ENCODE measurements at places on chromosomes 5 and 9. TPM values are rescaled to one million over a fixed set of nuclear protein-coding genes. Genes with fewer than 3 reads are reported as not detected.

The PCDHA13 gene
- total RNA-seq, result 0.71 TPM

DNA sequence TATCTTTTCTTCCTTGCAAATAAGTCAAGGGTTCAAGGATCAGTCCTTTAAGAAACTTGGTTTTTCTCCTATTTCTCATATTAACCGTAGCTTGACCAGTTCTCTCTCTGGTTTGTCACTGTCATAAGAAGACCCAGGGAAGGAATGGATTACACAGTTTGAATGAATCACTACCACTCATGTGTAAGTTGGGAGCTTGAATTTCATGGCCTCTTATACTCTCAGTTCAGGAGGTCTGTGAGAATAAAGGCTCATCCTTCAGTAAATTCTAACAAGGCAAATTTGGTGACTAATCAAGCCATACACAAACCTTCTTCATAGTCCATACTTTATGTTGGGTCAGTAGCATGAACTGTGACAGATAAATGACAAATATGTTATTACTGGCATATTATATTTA lies 323.1 kb upstream of the ACTBL2 start:
- peak; percentile 58 for DNase-seq

GRCh38 chr9:99472240-99472915 lies 250.3 kb downstream of the SEC61B start:
- no peak for DNase-seq

- DNase-seq, result no peak
These were observed 202.9 kb upstream of the PANK3 start for GRCh38 chr5:168781941-168782571.
